ENCODE measurements at places on chromosomes 2 and 18.

- no peak for DNase-seq
Observed at GRCh38 chr18:59665057-59666006, 31.9 kb downstream of the CCBE1 start.

DNA sequence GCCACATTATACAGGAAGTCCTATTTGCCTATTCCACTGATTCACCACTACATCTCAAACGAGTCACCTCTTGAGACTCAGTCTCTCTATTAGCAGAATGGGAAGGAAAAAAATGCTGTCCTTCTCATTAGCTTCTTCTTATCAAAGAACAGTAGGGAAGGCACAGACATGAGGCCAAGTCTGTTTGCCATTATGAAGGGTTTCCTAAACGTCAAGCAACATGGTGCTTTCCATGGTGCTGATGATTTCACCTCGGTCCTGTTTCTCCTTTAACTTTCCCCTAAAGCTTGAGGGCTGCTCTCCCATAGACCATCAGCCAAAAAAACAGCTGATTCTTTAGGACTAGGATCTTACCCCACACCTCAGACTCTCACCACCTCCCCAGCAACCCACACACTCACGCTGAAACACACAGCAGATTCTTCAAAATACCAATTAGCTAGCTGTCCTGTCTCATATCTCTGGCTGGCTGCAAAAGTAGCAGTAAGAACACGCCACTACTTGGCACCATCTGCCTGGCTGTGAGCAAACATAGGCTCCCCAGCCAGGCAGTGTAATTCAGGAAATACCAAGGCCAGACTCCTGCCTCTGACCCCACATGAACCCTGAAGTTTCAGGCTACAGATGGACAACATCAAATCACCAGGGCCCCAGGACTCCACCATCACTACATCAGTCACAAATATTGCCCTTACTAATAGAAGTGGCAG, 30.5 kb downstream of the GALNT14 start:
- DNase-seq, result no peak

GRCh38 chr18:8752329-8752728, 47.0 kb downstream of the MTCL1 start:
- DNase-seq, result no peak

- DNase-seq, result no peak
Observed at GRCh38 chr18:39441648-39442047, 1876.0 kb upstream of the CELF4 start.

- DNase-seq, result no peak
Observed at GRCh38 chr2:123438251-123438650, 586.8 kb upstream of the CNTNAP5 start.

DNA sequence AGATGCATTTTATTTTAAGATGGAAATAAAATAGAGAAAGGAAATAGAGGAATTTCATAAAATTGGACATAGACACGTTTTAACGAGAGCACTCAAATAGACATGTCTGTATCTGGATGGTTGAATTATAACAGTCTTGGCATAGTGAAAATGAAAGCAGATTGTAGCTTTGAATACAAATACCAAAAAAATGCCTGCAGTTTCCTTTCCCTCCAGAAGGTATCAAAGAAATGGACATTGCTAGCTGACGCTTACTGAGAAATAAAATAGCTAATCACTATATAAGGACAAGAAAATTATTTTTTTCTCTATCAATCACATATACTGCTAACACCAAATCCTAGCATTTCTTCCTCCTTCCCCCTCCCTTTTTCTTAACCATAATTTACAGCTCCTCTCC, 11.4 kb upstream of the MAPRE2 start:
- DNase-seq, result peak; percentile 58

- no peak for DNase-seq
Observed at GRCh38 chr2:190136825-190137224, 74.3 kb upstream of the MSTN start.

- no peak for DNase-seq
Observed at GRCh38 chr2:236986524-236987330, 99.0 kb upstream of the COPS8 start.

GRCh38 chr18:13452871-13453680, 234.5 kb downstream of the LDLRAD4 start:
- no peak for DNase-seq

DNA sequence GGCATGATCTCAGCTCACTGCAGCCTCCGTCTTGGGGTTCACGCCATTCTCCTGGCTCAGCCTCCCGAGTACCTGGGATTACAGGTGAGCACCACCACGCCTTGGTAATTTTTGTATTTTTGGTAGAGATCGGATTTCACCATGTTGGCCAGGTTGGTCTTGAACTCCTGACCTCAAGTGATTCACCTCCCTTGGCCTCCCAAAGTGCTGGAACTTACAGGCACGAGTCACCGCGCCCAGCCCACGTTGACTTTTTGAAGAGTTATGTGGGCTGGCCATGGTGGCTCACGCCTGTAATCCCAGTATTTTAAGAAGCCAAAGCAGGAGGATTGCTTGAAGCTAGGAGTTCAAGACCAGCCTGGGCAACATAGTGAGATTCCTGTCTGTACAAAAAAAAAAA, 20.8 kb downstream of the CCL20 start:
- no peak for DNase-seq

DNA sequence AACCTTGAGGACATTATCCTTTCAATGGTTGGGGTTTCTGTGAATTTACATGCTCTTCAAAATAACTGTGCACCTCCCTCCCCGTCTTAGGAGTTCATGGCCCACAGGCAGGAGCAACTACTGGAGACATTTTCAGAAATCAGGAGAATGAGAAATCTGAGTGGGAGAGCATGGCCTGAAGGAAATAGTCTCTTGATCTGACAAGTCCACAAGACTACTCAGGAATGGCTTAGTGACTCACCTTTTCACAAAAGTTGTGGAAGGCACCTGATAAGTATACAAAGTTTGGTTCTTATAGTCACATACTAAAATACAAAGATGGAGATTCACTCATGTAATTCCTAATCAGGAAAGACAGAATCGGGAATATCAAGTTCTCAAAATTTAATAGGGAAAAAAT, 83.6 kb upstream of the NCKAP5 start:
- no peak for DNase-seq

DNA sequence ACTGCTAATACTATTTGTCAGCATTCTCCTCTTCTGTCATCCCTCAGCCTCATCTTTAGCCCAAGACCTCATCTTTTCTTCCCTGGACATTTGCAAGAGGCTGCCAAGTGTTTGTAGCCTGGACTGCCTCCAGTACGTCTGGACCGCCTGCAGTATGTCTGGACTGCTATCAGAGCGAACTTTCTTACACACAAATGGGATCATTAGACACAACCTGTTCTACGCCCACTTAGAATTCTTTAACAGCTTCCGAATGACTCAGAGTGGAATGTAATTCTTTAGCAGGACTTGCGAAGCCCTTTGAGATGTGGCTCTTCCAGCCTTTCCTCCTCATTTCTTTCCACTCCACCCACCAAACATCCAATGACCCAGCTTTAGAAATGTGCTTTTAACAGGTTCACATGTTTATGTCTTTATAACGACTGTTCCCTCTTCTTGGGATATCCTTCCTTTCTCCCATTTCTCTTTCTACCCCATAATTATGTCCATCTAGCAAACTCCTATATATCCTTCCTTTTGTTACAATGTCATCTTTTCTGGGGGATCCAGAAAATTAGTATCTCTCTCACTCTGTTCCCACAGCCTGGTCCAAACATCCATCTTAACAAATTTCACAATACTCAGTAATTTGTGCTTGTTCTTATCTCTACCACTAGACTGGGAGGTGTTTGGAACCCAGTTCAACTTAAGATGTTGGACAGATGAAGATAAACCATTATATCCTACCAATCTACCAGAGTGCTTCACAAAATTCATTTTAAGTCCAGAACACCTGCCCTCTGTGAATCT, 171.3 kb upstream of the PGAP1 start:
- DNase-seq, result no peak

DNA sequence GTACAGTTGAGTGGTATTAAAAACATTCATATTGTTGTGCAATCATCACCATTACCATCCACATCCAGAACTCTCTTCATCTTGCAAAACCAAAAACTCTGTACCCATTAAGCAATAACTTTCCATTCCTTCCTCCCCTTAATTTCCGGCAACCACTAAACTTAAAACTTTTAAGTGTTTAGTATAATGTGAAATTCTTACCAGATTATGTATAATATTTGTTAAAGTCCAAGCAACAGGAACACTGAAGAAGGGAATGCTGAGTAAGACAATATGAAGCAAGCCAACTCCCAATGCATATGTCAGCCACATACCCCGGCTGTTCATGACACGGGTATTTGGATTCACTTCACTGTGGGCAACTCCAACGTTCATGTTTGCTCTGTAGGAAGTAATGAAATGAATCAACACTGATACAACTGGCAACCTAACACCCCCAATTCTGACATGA, 1.9 kb downstream of the ORMDL1 start:
- no peak for DNase-seq

- no peak for DNase-seq
Observed at GRCh38 chr2:72971036-72971435, 53.7 kb downstream of the EMX1 start.

- DNase-seq, result no peak
Observed at GRCh38 chr2:157476953-157477709, 33.2 kb upstream of the CYTIP start.

GRCh38 chr2:23734416-23734815, 192.5 kb downstream of the ATAD2B start:
- DNase-seq, result no peak

DNA sequence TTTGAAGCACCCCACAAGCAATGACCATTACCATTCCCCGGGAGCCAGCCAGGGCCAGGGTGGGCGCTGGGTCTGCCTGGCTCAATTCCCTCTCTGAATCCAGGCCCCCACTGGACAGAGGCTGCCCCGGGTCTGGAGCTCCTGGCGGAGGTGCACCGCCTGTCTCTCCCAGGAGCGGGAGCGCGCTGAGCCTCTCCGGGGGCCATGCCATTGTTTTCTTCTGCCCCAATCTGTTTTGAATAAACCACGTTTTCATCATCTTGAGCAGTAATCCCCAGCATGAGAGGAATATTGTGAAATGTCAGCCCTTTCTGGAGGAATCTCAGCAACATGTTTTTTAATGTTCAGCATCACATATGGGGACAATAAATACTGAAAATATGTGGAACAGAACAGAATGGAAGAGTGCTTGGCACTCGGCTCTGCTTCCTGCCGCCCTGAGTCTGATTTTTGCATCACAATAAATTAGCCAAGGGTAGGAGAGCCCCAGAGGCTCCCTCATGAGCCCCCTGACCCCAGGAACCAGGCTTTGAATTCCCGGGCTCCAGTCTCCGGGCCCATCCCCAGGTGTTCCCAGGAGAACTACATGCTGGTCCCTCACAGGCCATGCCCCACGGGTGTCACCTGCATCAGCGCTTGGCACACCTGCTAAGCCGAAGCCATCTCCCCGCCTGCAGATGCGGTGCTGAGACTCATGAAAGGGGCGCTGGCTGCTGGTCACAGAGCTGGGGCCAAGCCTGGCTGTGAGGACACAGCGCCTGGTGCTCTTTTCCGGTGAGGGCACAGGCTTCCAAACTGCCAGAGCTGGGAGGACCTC, 88.8 kb downstream of the INHBB start:
- DNase-seq, result no peak

- DNase-seq, result no peak
Observed at GRCh38 chr2:12796657-12797056, 79.9 kb downstream of the TRIB2 start.

DNA sequence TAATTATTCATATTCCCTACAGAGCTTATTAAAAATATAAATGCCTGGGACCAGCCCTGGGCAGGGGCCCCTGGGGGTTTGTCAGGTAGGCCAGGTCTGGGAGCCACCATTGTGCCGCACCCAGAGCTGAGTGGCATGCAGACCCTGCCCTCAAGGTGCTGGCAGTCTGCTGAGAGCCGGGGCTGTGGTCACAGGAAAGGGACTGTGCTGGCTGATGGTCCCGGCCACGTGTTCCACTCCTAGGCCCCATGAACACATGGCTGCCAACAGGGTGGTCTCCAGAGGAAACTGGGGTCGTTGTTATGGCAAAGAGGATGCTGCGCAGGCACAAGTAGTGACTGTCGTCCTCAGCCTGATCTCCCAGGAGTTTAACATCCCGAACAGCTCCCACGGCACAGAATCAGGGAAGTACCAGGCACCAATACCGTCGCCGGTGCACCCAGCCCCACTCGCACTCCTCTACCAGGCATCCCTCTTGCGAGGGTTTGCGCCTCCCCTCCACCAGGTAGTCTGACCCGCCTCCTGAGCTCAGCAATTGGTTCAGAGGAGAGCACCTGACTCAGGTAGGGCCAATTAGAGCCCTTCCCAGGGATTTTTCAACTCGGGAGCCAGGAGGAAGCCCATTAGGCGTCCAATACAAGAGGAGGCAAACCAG, 39.2 kb upstream of the BIN1 start:
- DNase-seq, result no peak

- DNase-seq, result no peak
Observed at GRCh38 chr18:50509012-50509411, 50.9 kb upstream of the MAPK4 start.

DNA sequence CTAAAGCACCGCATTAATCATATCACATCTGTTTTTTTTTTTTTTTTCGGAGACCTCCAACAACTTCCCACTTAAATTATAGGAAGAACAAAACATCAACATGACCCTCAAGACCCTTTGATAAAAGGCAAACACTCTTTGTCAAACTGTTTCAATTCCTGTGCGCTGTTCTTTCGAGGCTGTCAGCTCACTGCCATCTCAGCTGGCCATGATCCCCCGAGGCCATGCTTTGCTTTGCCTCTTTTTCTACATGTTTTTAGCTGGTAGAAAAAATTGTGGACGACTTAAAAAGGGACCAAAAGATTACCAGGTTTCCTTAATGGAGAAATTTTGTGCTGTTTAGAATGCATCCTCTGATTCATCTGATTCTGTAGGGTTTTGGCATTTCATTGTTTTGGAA, 138.2 kb downstream of the DPP10 start:
- DNase-seq, result no peak

- no peak for DNase-seq
Observed at GRCh38 chr18:58669731-58670378, 1.4 kb upstream of the MALT1 start.

DNA sequence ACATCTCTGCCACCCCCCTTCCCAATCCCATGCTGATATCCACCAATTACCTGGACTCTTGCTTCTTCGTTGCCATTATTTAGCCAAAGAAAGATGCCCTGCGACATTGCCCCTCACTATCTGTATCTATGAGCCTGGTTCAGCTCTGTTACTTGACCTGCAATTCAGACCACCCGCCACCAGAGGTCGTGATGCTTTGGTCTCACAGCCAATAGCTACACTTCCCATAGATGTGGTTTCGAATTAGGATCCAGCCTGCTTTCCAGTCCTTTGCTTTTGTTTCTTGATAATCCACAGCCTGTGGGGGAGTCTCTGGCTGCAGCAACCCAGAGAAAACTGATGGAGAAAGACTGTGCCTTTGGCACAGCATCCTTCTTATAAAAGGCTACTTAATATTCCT, 239.4 kb downstream of the KLHL29 start:
- DNase-seq, result no peak

- DNase-seq, result no peak
Observed at GRCh38 chr2:71976685-71977084, 171.0 kb downstream of the CYP26B1 start.

- no peak for DNase-seq
Observed at GRCh38 chr2:2107141-2107540, 223.9 kb downstream of the MYT1L start.

DNA sequence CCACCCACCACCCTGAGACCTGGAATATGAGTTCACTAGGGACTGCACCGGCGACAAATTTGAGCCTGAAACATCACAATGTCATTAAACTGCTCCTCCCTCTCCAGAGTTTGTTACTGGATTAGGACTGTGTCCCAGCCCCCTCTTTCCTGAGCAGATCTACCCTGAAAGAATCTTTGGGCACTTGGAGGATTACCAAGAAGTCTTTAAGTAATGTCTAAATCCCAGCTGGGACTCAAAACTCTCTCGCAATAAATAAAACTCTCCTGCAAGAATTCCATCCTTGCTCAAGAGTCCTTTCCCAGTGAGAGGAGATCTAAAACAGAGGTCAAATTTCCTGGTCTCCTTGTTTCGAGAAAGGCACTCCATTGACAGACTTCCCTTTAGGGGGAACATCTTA, 20.9 kb downstream of the GKN2 start:
- DNase-seq, result no peak

All from CD4-positive, alpha-beta memory T cell (primary cell).